ENCODE measurements at places on chromosomes 2 and 18.

DNA sequence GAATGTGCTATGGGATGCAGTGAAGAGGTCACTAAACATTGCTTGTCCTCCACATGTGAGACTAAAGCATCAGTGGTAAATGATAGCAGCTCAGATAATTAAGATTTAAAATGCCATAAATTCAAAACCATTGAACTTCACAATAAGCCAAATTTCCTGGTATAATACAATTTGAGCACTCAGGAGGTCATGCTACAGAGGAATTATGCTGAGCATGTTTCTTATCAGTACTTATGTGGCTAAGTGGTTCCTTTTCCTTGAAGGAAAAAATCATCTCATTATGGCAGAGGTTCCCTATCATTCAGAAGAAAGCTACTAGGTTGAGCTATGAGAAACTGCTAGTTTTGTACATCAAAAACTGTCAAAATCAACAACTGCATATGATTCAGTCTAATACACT lies 156.6 kb downstream of the AGPS start:
- no peak for DNase-seq

- no peak for DNase-seq
Measured at GRCh38 chr18:45962866-45963265, 4.3 kb downstream of the EPG5 start.

DNA sequence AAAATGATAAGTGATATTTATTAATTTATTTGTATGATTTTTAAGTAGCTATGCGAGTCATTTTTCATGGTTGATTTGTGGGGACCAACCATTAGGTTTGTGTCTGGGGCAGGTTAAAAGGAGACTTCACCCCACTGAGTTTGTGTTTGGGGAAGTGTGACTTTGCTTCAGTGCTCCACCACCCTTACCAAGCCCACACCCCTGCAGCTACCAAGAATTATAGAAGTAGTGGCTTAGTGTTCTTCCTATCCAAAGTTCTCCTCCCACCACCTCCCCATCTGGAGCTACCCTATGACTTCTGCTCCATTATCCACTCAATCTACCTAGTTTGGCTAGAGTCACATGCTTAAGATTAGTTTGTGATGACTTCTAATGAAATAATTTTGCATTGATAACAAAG lies 182.1 kb upstream of the ZEB2 start:
- DNase-seq: no peak

GRCh38 chr18:55588111-55588869 lies at the start of gene TCF4:
Gene TCF4 (minus strand): TSS chr18:55588192. CDS start chr18:55587116, 1,076 bp downstream.
- DNase-seq: peak; percentile 22

GRCh38 chr2:119857742-119858141 lies 98.0 kb downstream of the PTPN4 start:
- DNase-seq: no peak

- no peak for DNase-seq
Measured at GRCh38 chr18:12862467-12862866, 21.6 kb downstream of the PTPN2 start.

- no peak for DNase-seq
Measured at GRCh38 chr2:100818606-100819369, 1.2 kb upstream of the NPAS2 start.
